ENCODE measurements at places on chromosomes 12 and 14.
A peak's percentile ranks its signal among the peaks of the same experiment; 100 is the strongest.

DNA sequence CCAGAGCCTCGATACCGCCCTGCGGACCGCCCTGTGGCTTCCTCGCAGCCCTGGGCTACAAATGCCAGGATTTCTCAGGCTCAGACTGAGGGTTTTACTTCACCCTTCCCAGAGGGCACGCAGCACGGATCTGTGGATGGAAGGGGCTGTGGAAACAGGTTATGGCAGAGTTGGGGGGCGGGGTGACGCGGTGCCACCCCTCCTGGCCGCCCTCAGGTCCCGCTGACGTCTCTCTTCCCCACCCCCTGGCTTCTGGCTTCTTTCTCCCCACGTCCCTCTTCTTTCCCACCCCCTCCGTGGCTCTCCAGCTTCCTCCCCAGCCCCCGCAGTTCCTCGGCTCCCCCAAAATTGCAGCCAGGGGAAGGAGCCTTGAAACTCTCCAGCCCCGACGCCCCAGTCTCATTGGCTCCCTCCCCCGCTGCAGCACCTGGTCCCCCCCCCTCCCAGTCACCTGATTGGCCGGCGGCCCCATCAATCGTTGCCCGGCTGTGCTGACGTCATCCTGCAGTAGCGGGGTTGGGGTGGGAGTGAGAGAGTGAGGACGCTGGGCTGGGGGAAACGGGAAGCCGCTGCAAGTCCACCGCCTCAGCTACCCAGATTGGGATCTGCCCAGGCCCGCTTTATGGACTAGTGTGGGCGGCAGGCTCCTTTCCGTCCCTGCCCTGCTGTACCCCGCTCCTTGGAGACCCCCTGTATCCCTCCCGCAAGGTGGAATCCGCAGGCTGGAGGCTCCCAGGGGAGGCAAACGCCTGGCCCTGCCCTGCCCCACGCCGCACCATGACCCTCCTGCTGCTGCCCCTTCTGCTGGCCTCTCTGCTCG is at the start of gene CLSTN3:
TSS of gene CLSTN3 (plus strand) at position 500 of the 820 bp plus-strand sequence. CDS start at position 778, 278 bp downstream.
- H3K36me3 ChIP-seq = peaks cover 32% of the 10 kb centered on the region
- H3K27ac ChIP-seq = peak within 1 kb of the TSS; percentile 93
- H3K4me1 ChIP-seq = peaks cover 28% of the 10 kb centered on the region

GRCh38 chr12:10663869-10664268 is 10.0 kb downstream of the STYK1 start:
- H3K4me3 ChIP-seq = no peak overlapping the region
- H3K27ac ChIP-seq = no peak overlapping the region
- no peak for DNase-seq
- H3K27me3 ChIP-seq = peaks cover 44% of the 10 kb centered on the region

DNA sequence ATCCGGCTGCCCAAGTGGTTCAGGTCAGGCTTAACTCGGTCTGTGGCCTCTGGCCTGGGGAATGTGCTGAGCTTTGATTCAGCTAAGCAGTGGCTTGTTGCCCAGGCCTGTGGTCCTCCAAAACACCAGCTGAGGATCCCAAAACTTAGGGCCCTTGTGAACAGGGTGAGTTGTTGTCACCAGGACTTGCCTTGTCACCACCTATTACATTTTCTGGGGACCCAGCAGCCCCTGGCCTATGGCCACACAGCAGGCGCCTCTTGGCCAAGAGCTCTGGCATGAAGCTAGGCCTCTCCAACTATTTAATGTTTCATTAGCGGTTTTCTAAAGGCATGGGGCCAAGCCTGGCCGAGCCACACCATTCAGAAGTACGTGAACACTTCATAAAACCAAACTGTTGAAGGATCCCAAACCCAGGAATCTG is 343.7 kb downstream of the CACNA1C start:
- H3K27ac ChIP-seq = no peak overlapping the region
- H3K27me3 ChIP-seq = peaks cover 6% of the 10 kb centered on the region
- no peak for DNase-seq
- H3K4me3 ChIP-seq = no peak overlapping the region

GRCh38 chr12:103530307-103531066 is 34.7 kb upstream of the C12orf42 start:
- no peaks in the 10 kb centered on the region for H3K36me3 ChIP-seq
- H3K4me3 ChIP-seq = no peak overlapping the region
- no peak for DNase-seq
- peaks cover 4% of the 10 kb centered on the region for H3K4me1 ChIP-seq
- H3K27me3 ChIP-seq = no peaks in the 10 kb centered on the region
- no peak overlapping the region for H3K27ac ChIP-seq

DNA sequence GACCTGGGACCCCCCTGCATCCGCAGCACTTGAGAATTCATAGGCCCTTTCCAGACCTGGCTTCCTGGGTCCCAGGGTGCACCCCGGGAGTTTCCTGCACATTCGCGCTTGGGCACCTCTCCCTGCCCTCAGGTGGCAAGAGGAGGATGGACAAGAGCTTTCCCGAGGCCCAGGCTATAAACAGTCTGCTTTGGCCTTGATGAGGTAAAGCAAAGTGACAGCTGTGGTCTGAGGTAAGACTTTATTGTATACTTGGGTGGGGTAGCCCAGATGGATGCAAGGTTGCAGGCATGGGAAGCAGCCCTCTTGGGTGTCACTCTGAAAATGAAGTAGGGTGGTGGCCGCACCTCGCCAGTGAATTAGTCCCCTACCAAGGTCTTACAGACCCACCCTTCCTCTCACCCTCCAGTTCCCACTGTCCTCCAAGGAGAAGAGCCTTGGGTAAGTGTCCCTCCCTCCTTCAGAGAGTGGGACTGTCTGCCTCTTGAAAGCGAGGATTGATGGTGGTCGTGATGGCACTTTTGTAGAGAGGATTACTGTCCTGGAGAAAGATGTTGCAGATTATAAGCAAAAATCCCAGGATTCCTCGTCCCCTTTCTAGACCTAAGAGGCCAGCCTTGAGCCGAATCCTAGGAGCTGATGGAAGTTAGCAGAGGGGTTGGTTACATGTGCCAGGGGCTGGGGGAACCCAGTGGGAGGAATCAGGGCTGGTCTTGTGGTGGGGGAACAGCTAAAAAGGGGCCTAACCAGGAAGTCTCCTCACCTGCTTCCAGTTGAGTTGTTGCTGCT is 10.6 kb upstream of the CSAD start:
- no peak overlapping the region for H3K4me3 ChIP-seq
- no peak for DNase-seq
- peak overlapping the region; percentile 22 for H3K27ac ChIP-seq
- H3K36me3 ChIP-seq = peaks cover 89% of the 10 kb centered on the region

DNA sequence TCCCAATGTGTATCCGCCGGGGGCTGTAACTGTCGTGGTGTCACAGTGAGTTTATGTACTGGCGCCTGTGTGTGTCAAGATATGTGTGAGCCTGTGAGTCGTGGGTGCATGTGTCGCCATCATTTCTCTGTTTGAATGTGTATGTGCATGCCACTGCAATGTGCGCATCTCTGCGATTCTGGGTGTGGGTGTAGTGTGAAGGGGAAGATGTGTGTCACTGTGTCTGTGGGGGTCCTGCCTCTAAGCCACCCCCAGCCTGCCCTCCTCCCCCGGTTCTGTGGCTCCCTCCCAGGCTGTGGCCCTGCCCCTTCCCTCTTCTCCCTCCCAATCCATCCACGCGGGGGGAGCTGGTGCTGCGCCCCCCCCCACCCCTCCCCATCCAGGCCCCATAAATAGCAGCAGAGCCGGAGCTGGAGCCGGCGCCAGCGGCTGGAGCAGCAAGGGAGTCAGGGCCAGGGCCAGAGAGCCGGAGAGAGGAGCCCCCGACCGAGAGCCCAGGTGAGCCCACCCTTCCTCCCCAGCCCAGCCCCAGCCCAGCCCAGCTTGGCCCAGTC is at the start of gene CPNE6:
TSS of gene CPNE6 (plus strand) at position 419 of the 554 bp plus-strand sequence. CDS start 1,375 bp downstream, outside the sequence.
- H3K4me1 ChIP-seq = peaks cover 17% of the 10 kb centered on the region
- no peaks in the 10 kb centered on the region for H3K36me3 ChIP-seq

GRCh38 chr12:1925684-1926006 is 7.2 kb upstream of the CACNA2D4 start:
- DNase-seq = peak; percentile 4
- peaks cover 5% of the 10 kb centered on the region for H3K27me3 ChIP-seq
- peaks cover 5% of the 10 kb centered on the region for H3K4me1 ChIP-seq
- no peak overlapping the region for H3K27ac ChIP-seq
- H3K36me3 ChIP-seq = no peaks in the 10 kb centered on the region

- H3K27me3 ChIP-seq = peaks cover 41% of the 10 kb centered on the region
- H3K4me1 ChIP-seq = no peaks in the 10 kb centered on the region
- no peak overlapping the region for H3K27ac ChIP-seq
Observed at GRCh38 chr12:51905471-51906429, 1.6 kb upstream of the ACVRL1 start.

DNA sequence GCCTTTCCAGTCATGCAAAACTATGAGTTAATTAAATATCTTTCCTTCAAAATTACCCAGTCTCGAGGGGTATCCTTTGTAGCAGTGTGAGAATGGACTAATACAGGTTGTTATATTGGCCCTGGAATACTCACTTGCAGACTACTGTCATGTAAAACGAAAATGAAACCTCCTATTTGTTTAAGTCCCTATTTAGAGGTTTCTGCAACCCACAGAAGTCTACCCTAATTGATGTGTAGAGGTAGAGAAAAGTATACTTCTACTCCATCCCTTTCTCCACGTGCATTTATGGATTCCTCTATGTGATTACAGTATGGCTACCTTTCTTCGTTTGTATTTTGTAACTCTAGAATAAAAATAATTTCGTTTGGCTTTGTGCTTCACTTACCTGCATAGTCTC is 371.1 kb downstream of the FSCB start:
- no peak for DNase-seq
- no peaks in the 10 kb centered on the region for H3K4me1 ChIP-seq
- no peak overlapping the region for H3K27ac ChIP-seq
- H3K36me3 ChIP-seq = no peaks in the 10 kb centered on the region
- H3K27me3 ChIP-seq = no peaks in the 10 kb centered on the region
- no peak overlapping the region for H3K4me3 ChIP-seq
